NCI-H226 (cell line): ENCODE measurements at places on chromosomes 2 and 18.
A peak's percentile ranks its signal among the peaks of the same experiment; 100 is the strongest.

- peak; percentile 62 for DNase-seq
These were observed 80.1 kb upstream of the SPOPL start for GRCh38 chr2:138421315-138421970.

DNA sequence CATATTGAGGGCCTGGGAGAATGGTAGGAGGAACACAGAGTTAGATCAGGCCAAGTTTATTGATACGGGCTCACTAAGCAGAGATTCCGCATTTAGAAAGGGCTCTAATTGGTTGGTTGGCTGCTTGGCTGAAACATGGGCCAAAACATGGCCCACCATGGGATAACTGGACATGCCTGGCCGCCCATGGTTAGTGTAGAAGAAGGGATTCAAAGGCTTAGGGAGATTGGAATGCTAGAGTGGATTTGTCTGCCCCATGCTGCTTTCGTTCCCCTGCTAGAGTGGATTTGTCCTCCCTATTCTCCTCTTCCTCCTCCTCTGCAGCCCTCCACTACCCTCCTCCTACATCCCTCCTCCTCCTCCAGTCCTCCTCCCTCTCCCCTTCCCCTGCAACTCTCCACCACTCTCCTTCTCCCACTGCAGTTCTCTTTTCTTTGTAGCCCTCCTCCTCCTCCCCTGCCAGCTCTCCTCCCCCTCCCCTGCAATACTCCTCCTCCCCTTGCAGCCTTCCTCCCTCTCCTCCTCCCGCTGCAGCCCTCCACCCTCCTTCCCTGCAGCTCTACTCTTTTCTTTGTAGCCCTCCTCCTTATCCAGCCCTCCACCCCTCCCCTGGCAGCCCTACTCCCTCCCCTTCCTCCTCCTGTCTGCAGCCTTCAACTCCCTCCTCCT, 17.2 kb downstream of the BOK start:
- DNase-seq: no peak

GRCh38 chr2:207487650-207488311, 42.0 kb upstream of the CREB1 start:
- peak; percentile 58 for DNase-seq

DNA sequence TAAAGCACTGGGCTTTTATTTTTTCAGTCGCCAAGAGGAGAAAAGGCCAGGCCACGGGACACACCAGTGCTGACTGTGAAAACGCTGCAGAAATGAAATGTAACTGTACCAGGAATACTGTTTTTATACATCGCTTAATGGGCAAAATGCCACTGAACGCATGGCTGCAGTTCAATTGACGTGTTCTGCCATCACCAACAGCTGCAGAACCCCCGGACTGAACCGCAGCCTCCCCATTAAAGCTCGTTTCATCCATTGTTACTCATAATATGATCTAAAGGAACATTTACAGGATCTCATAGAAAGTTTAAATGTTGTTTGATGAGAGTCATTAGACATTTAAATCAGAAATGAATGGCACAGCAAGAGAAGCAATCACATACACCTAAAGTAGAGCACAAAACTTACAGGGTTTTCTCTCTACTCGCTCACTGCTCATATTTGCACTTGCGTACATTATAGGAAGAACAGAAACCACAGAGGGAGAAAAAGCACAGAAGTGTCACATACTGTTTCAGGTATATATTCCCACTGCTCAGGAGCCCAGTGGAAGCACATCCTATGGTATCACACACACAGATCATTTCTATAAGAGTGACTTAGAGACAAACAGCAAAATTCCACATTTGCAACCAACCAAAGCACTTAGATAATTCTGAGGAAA, 35.3 kb downstream of the TCF4 start:
- no peak for DNase-seq

GRCh38 chr18:76668546-76668945, 153.8 kb upstream of the ZNF236 start:
- DNase-seq: no peak

- DNase-seq: no peak
These were observed 2.9 kb downstream of the AGPS start for GRCh38 chr2:177395351-177396065.
